ENCODE measurements at places on chromosomes 13 and 19.
A peak's percentile ranks its signal among the peaks of the same experiment; 100 is the strongest.

GRCh38 chr13:101242720-101243119, 173.6 kb downstream of the NALCN start:
- DNase-seq = no peak

DNA sequence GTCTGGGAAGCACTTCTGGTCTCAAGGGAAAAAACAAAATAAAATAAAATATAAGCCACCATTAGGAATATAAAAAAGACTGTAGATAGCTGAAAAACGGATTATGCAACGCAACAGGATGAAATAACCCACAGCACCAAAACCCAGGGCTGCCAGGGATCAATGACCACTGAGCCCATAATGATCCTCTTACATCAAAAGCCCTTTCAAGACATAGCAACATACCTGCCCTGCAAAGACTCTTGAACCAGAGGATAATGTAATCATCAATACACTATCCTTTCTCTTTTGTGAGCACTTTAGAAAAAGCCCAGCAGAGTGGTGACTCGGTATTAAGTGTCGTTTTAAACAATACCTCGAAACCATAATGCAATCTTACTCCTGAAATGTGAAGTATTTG, 235.0 kb upstream of the SOX21 start:
- no peak for DNase-seq

DNA sequence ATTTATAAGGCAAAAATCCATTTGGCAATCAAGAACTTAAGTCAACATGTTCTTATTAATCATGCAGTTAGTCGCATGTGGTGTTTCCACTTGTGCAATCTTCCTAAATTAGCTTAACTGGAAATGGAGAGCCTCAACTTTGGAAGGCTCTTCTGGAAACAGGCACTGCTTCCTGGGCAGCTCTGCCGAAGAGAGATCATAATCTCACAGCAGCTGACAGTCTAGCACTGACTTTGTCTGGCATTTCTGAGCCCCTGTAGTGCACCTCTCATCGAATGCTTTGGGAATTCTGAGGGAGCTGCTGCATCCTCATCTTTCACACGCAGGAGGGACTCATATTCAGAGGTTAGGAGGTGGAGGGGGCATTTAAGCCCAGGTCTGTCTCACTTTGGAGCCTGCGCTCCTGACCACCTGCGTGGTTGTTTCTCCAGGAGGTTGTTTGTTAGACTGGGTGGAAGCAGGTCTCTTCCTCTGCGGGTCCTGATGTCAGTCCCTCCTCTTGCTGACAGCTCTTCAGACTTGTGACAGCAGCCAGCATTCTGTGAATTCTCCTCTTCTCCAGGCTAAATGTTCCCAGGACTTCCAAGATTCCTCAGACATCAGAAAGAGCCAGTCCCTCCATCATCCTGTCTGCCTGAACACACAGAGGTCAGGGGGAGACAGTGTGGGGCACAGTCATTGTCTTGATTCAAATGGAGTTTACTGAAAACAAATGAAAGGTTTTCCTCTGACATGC, 100.4 kb upstream of the GJB6 start:
- DNase-seq = no peak

DNA sequence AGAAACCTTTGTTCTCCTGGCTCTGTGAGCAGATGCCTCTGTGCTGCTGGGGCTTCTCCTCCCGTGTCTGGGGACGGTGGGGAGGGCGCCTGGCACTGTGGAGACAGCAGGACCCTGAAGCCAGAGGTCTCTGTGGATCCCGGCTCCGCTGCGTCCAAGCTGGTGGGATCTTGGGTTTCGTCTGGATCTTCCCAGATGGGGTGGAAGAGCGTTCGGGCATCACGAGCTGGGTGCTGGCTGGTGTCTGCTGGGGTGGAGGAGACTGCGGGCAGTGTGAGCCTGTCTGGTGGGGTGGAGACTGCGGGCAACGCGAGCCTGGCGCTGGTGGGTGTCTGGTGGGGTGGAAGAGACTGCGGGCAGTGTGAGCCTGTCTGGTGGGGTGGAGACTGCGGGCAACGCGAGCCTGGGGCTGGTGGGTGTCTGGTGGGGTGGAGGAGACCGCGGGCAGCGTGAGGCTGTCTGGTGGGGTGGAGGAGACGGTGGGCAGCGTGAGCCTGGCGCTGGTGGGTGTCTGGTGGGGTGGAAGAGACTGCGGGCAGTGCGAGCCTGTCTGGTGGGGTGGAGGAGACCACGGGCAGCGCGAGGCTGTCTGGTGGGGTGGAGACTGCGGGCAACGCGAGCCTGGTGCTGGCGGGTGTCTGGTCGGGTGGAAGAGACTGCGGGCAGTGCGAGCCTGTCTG, 5.6 kb downstream of the TEX29 start:
- DNase-seq = no peak

DNA sequence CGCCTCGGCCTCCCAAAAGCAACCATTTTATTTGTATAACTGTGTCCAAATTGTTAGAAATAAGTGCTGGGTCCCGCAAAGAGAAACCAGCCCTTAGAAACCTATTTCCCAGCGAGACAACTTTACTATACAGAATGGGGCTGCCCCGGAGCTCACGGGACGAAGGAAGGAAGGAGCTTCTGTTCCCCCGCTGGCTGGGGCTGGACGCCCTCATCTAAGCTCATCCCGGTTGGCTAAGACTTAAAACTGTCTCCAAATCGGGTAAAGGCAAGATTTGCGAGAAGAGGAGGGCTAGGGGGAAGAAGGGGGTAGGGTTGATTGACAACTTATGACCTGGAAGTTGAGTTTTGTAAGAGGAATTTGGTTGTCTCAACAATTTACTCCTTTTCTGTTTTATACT, 12.3 kb upstream of the BSG start:
- DNase-seq = no peak

- no peak for DNase-seq
These were observed 1660.4 kb upstream of the MIR17HG start for GRCh38 chr13:89687066-89687465.

DNA sequence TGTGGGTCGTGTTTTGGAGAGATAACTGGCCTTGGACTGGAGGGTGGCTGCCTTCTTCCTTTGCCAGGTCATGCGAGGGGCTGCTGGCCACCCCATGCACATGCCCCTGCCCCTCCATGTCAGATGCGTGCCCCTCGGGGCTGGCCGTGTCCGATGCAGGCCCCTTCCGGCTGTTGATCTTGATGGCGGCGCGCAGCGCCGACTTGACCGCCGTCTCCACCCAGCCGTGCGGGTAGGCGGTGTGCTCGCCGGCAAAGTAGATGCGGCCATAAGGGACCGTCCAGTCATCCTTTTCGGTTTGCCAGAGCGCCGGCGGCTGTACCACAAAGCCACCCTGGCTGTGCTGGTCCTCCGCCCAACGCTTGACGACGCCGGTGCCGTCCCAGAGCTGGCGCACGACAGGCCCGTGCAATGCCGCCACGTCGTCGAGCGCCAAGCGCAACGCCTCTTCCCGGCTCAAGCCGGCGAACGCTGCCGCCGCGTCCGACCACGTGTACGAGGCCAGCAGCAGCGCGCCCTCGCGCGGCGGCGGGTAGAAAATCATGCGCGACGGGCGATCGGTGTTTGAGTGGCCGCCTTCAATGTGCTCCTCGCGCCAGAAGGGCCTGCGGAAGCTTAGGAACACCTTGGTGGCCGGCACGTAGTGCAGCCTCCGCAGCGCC, 6.9 kb downstream of the IL4I1 start:
- DNase-seq = peak; percentile 76

GRCh38 chr19:54653181-54653809, 9.5 kb upstream of the LILRB4 start:
- no peak for DNase-seq

GRCh38 chr13:26531742-26532141, 25.7 kb upstream of the WASF3 start:
- no peak for DNase-seq

DNA sequence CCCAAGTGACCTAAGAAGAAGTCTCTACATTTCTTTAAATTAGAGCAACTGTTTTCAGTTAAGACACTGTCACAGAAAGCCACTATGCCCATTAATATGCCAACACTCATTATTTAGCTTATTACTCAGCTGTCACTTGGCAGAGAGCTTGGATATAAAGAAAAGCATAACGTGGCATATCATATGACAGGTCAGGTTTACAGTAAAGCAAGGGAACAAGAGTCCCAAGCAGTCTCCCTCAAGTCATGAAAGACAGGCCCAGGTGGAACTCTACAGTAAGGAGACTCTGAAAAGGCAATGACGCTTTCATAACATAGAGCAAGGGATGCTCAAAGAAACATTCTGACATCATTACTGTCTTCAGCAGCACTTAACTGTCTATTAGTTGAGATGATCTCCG, 6.3 kb downstream of the LHFPL6 start:
- DNase-seq = no peak

GRCh38 chr19:28485292-28485691, 727.7 kb downstream of the UQCRFS1 start:
- DNase-seq = no peak

GRCh38 chr13:45565331-45565730, 50.2 kb downstream of the ERICH6B start:
- no peak for DNase-seq

DNA sequence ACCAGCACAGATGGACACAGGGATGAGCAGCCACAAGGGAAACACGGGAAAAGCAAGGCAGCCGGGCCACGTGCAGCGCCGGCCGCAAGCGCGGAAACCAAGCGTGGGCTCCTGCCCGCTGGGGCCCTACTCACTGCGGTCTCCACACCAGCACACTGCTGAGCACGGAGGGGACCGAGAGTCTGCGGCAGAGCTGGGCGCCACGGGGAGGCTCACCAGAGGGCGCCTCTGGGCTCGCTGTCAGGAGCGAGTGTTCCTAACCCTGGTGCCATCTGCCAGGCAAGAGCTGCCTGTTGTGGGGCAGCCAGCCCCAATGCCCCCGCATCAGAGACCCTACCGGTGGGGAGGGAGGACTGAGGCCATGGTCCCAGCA, 26.5 kb downstream of the MPND start:
- DNase-seq = peak; percentile 84

DNA sequence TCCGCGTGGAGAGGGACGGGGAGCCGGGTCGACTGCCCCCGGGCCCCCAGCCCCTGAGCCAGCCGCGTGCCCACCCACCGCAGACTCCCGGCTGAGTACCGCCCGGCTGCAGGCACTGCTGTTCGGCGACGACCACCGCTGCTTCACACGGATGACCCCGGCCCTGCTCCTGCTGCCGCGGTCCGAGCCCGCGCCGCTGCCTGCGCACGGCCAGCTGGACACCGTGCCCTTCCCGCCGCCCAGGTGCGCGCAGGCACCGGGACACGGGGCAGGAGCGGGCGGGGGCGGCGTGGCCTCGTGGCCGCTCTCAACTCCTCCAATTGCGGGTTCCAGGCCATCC, 1.6 kb downstream of the AMH start:
- DNase-seq = no peak

DNA sequence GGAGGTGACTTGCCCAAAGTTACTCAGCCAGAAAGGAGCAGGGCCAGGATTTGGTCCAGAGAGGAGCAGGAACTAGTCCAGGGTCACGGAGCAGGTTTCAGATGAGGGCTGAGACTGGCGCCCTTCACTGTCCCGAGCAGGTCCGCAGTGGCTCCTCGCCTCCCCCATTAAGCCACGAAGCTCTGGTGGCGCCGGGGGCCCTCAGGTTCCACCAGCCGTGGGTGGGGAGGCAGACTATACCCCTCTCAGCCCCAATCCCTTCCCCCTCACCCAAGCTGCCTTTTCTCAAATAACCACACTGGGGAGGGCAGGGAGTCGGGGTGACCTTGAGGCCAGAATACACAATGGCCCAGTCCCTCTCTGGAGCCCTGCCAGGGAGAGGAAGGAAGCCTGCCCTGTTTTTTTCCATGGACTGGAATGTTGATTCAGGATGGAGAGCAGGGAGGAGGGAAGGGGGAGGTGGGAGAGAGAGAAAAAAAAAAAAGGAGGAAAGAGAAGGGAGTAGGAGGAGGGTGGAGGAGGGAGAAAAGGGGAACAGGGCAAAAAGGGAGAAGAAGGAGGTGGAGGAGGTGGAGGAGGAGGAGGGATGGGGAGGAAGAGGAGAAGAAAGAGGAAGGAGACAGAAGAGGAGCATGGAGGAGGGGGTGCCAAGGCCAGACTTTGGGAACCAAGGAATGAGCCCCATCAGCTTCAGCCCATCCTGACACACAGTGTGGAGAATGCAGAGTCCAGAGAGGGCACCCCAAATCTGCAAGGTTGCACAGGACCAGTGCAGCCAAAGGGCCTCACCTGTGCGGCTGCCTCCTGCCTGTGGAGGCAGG, 19.7 kb downstream of the CEACAM16 start:
- no peak for DNase-seq

GRCh38 chr13:77437267-77437666, 98.2 kb upstream of the SCEL start:
- DNase-seq = no peak

- DNase-seq = peak; percentile 20
These were observed 41.0 kb upstream of the ZNF91 start for GRCh38 chr19:23436318-23436717.

DNA sequence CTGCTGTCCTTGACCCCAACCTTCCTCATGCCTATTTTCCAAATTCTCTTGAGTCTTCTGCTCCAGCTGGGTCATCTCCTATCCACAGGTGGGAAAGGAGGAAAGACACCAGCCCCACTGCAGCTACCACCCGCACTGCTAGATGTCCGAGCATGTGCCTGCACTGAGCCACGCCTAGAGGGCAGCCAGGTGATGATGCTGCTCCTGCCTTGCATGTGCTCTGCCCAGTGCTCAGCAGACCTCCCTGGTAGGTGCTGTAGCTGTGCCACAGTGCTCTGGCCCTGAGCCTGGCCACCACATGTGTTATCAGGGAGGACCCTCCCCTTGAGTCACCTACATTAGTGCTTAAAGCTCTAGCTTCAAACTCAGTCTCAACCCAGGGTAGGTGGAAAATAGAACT, 6.9 kb upstream of the CYSLTR2 start:
- no peak for DNase-seq

DNA sequence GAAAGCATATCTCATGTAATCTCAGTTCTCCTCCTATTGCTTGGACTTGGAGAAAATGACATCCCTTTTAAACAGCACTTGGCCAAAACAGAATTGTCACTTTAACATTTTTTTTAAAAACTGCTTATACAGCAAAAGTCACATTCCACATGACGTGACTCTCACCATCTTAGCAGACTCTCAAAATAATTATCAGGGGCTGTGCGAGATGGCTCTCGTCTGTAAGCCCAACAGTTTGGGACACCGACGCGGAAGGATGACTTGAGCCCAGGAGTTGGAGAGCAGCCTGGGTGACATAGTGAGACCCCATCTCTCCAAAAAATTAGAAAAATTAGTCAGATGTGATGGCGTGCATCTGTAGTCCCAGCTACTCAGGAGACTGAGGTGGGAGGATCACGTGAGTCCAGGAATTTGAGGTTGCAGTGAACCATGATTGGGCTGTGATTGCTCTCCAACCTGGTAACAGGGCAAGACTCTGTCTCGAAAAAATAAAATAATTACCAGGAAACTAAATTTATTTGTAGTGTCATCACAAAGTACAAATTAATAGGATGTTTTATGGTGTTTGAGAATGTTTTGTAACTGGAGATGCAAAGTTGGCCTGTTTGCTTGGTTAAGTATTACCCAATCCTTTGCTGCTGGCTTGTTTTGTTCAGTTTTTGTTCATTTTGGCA, 8.8 kb downstream of the SAFB start:
- no peak for DNase-seq

GRCh38 chr19:42309686-42310085, 3.4 kb upstream of the TMEM145 start:
- DNase-seq = no peak

- DNase-seq = no peak
These were observed 321.3 kb downstream of the GPC6 start for GRCh38 chr13:93547886-93548285.

GRCh38 chr13:35699825-35700510, 223.5 kb upstream of the MAB21L1 start:
- DNase-seq = no peak

GRCh38 chr19:38004186-38004520, 97.1 kb downstream of the SIPA1L3 start:
- no peak for DNase-seq

- DNase-seq = no peak
These were observed 26.5 kb downstream of the SH3GL1 start for GRCh38 chr19:4373601-4374497.

- DNase-seq = no peak
These were observed 6.5 kb upstream of the ZNF444 start for GRCh38 chr19:56134654-56134921.

Measured in stimulated activated CD4-positive, alpha-beta T cell treated with anti-CD3 and anti-CD28 coated beads, Interleukin-2, amount 100 ng/mL, for 24 hours (primary cell).